ENCODE measurements at places on chromosomes 5 and 9. TPM values are rescaled to one million over a fixed set of nuclear protein-coding genes. Genes with fewer than 3 reads are reported as not detected.

- DNase-seq, result no peak
Observed at GRCh38 chr5:60346393-60346792, 353.6 kb downstream of the DEPDC1B start.

DNA sequence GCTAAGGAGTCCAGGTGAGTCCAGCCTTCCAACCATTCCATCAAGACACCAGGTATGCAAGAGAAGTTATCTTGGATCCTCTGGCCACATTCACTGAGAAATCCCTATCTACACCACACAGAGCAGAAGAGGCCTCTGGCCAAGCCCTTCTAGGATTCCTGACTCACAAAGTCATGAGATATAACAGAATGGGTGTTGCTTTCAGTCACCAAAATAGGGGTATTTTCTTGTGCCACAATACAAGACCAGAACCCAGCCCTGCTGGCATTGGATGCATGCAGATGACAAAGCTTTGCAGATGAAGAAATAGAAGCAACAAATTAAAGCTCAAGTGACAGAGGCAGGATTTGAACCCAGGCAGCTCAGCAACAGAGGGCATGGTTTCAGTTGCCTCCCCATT, 73.5 kb downstream of the PTPN3 start:
- no peak for DNase-seq

DNA sequence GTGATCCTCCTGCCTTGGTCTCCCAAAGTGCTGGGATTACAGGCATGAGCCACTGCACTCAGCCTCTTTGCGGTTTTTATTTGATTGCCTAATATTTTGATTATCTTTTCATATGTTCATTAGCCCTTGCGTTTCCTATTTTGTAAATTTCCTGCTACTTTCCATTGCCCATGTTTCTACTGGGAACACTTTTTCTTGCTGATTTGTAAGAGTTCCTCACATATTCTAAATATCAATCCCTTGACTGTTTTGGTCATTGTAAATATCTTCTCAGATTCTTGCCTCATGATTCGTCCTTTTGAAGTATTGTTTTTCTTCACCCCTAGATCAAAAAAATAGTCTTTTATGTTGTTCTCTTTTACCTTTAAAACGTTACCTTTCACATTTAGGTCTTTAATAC, 37.9 kb upstream of the TTC1 start:
- no peak for DNase-seq

DNA sequence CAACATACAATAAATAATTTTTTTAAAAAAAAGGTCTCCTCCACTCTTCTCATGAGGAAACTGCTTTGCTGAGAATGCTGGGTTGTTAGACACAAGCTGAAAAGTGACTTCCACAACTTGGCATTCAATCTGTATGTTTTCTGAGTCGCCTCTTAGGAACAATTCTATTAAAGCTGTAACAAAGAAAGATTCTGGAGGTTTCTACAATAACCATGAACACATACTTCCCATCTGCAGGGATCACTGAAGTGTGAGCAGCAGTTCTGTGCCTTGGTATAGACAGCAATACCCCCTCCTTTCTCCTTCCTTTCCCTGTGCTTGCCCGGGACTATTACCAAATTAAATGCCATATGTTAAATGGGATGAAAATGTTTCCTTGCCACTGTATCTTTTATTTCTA, 1.5 kb downstream of the DIRAS2 start:
- no peak for DNase-seq

GRCh38 chr9:78089111-78089510, 57.5 kb upstream of the GNAQ start:
- no peak for DNase-seq

DNA sequence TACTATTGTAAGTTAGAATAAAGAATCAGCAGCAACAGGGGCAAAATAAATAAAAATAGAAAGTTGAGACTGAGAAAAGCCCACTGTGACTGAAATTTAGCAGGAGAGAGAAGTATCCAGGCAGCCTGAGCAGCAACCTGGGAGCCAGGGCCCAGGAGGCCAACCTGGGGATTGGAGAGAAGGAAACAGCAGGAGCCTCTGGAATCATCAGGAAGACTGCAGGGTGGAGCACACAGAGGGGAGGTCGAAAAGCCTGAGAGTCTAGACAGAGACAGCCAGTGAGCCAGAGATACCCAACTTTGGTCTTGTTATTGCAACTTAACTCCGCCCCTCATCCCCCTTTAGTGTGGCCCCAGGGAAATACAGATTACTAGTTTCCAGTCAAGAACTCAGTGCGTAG, 98.6 kb downstream of the SLC1A3 start:
- no peak for DNase-seq

DNA sequence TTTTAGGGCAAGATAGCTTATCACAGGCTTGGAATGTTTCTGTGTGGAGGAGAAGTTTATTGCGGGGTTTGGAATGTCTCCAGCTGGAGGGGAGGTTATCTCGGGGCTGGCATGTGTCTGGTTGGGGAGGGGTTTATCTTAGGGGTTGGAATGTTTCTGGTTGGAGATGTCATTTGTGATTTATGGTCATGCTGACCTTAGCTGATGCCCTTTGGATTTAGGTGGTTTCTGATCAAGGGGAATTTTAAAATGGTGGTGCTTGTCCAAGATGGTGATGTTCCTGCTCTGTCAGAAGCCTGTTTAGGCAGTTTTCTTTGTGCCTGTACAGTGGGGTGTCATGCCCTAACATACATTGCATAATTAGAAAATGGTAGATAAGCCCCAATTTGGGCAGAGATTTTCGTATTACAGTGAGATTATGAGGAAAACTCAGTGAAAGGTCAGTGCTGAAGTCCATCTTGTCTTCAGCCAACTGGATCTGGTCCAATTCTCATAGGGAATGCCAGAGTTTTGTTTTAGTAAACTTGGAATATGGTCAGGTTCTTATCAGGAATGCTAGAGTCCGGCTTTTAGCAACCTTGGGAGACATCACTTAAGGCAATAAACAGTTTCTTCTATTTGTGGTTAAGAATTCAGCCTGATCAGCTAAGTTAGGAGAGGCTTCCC, 14.3 kb downstream of the CDK20 start:
- no peak for DNase-seq

GRCh38 chr9:80592413-80592812, 1020.6 kb downstream of the TLE4 start:
- DNase-seq, result no peak

DNA sequence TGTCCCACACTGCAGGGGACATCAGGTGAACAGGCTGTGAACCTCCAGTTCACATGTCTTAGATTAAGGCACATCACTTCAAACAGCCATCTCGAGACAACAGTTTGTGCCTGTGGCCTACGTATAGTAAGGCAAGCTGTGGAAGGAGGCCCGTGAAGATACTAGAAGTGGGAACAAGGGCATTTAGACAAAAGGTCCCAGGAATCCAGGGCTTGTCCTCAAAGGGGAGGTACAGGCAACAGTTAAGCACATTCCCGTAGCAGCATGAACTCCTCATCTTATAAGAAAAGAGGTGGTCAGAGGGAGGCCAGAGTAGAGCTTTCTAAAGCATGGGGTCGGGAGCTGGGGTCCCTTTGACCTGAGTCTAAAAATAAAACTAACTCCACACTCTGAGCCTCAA, 122.5 kb upstream of the TRPM3 start:
- DNase-seq, result no peak

- DNase-seq, result no peak
Observed at GRCh38 chr5:111950660-111951059, 193.7 kb upstream of the NREP start.

DNA sequence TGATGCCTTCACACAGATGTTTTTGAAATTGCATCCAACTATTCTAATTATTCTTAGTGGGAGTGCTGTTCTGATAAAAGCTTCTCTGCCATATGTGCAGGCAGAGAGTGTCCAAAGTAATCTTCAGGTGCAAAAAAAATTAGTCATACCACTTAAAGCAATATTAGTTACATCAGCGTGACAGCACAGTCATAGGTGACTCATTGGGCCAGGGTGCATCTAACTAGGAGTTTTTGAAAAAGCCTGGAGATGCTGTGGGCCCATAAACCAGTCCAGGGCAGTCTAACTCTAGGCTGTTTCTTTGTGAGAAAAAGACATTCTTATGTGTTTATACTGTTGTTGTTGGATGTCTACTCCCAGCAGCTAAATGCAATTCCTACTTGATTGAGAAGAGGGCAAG, 33.0 kb upstream of the C6 start:
- DNase-seq, result no peak

DNA sequence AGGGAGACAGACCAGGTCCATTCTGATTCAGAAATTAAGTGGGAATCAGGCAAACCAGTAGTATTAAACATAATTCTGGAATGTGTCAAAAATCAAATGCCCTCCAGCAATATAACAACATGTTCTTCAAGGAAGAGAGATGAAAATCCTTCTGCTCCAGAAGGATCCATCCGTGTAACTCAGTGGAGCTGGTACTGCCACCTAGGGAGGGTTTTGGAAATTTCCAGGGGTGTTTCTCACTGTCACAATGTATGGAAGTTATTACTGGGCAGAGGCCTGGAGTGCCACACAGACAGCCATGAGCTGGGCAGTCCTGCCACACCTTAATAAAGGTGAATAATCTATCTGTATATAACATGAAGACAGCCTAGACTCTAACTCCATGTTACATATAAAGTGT, 87.5 kb downstream of the TTLL11 start:
- DNase-seq, result no peak

GRCh38 chr5:170139786-170140335, 34.2 kb downstream of the FOXI1 start:
- DNase-seq, result no peak

DNA sequence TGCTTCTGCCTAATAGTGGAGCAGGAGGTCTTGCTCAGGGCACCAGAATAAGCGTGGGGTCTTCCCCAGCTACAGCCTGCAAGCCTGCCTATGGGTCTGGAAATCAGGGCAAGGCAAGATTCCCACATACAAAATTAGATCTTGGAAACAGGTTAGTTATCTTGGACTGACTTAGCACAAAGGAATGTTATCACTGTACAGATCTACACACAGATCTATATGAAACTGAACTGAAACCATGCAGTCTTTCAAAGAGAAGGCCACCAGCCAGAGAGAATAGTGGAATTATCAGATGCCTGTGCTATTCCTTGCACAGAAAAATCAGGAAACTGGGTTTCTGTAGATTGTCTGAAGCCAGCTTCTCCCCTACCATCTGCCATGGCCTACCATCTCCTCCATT, 585.7 kb downstream of the ACTL7B start:
- DNase-seq, result no peak

DNA sequence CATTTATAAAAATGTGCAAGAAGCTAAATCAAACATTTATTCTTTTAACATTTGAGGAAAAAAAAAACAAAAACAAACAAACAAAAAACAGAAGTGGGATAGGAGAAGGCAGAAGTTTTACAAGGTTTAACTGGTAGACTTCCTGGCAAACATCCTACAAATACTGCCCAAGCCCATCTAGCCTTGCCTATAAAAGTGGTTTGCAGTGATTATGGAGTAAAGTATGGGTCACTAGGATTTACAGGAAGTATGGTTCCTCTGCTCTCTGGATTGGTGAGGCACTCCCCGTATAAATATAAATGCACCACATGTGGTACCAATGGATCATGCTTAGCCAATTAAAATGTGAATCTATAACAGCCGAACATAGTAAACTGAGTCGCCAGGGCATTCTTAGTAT, 291.9 kb downstream of the EDIL3 start:
- DNase-seq, result no peak

- no peak for DNase-seq
Observed at GRCh38 chr5:136749016-136749415, 383.7 kb upstream of the TRPC7 start.

GRCh38 chr5:74042559-74042958, 416.6 kb downstream of the ARHGEF28 start:
- DNase-seq, result no peak

- no peak for DNase-seq
Observed at GRCh38 chr5:151904909-151905308, 19.7 kb downstream of the GLRA1 start.

DNA sequence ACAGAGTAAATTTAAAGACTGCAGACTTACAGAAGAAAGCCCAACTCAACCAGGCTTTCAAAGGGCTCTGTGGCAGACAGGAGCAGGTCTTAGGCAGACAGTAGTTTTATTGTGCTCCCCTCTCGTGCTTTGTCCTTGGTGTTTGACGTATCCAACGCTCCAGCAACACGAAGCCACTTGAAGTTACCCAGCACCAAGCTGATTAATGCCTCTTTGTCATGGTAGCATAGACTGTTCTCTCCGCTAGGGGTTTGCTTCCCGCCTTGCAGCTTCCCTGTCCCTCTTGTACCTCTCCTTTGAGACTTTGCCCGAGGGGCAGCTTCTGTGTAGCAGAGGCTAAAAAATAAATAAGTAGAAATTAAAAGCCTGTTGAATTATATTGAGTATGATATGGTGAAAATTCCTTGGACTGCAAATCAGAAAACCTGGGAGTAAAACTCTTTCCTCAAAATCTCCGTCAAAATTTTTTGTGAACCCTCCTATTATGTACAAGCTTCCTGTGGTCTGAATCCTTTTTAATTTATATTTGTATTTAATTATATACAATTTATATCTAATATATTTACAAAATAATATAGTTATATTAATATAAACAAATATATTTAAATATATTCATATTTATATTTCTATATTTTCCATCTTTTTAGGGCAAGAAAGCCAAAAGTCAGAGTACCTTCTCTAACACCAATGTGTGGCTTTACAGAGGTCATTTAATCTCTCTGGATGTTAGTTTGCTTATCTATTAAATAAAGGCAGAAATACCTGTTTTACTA, 405.4 kb downstream of the DMAC1 start:
- DNase-seq, result no peak

DNA sequence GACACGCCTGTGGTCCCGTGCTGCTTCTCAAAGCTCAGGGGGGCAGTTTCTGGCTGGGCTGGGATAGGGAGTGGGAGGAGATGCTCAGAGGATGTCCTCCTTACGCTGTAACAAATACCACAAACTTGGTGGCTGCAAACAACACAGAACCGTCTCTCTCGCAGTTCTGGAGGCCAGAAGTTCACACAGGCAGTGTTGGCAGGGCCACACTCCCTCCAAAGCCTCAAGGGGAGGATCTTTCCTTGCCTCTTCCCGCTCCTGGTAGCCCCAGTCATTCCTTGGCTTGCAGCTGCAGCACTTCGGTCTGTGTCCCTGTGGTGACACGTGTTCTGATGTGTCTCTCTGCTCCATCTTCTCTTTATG, 10.4 kb upstream of the ORM1 start:
- DNase-seq, result no peak

- DNase-seq, result no peak
Observed at GRCh38 chr5:65695162-65695755, 26.6 kb downstream of the SGTB start.

- no peak for DNase-seq
Observed at GRCh38 chr5:60092671-60093422, 199.3 kb upstream of the PDE4D start.

GRCh38 chr9:123112015-123112975, 78.8 kb downstream of the GPR21 start:
- peak; percentile 34 for DNase-seq

PRSS3 gene
- not detected for total RNA-seq

PCDHB8 gene
- not detected for total RNA-seq

PLEKHG4B gene
- total RNA-seq, result not detected

KCNN2 gene
- not detected for total RNA-seq

PCDHB3 gene
- not detected for total RNA-seq

COQ4 gene
- total RNA-seq, result 27.8 TPM
